ENCODE measurements at places on chromosomes 2 and 18. TPM values are rescaled to one million over a fixed set of nuclear protein-coding genes. Genes with fewer than 3 reads are reported as not detected.

GRCh38 chr2:230877759-230878598 lies 13.2 kb downstream of the ITM2C start:
- DNase-seq, result no peak
- H3K4me1 ChIP-seq, result peaks cover 15% of the 10 kb centered on the region
- H3K27ac ChIP-seq, result no peak overlapping the region
- no peaks in the 10 kb centered on the region for H3K36me3 ChIP-seq

DNA sequence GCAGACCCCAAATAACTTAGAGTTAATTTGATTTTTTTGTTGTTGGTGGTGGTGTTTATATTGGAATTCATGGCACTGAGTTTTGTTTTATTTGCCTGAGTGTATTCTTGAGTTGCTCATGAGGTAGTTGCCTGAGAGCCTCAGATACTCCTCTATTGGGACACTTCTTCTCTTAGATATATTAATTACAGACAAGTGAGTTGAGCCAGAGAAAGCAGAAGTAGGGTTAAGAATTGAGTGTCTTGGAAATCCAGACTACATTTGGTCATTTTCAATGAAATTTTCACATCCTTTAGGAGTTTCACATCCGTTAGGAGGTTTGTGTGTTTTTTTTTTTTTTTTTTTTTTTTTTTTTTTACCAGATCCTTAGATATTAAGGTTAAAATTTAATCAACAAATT lies 29.0 kb downstream of the FMNL2 start:
- no peak overlapping the region for H3K27ac ChIP-seq
- no peaks in the 10 kb centered on the region for H3K27me3 ChIP-seq
- no peaks in the 10 kb centered on the region for H3K4me1 ChIP-seq
- no peaks in the 10 kb centered on the region for H3K36me3 ChIP-seq
- DNase-seq, result no peak
- H3K4me3 ChIP-seq, result no peak overlapping the region

DNA sequence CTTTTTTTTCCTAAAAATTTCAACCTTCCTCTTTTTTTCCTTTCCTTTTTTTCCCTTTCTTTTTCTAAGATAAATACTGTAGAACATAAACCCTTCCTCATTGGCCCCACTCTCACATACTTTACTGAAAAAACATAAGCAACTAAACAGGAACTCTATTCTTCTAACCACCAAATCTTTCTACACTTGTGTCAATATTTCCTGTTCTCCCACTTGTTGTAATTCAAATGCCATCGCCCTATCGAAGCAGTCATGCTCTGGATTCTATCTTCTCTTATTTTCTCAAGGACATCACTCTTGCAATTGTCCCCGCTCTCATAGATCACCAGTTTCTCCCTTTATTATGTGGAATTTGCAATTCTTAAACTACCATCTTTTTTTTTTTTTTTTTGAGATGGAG lies 20.2 kb upstream of the SSB start:
- no peaks in the 10 kb centered on the region for H3K27me3 ChIP-seq
- no peak overlapping the region for H3K27ac ChIP-seq
- no peak overlapping the region for H3K4me3 ChIP-seq
- H3K4me1 ChIP-seq, result no peaks in the 10 kb centered on the region
- no peak for DNase-seq

- H3K36me3 ChIP-seq, result no peaks in the 10 kb centered on the region
These were observed 1130.7 kb upstream of the FAM98A start for GRCh38 chr2:34729845-34730244.

- H3K4me1 ChIP-seq, result peaks cover 68% of the 10 kb centered on the region
- no peak overlapping the region for H3K4me3 ChIP-seq
- no peaks in the 10 kb centered on the region for H3K27me3 ChIP-seq
- no peak overlapping the region for H3K27ac ChIP-seq
These were observed 3.2 kb downstream of the TSHZ1 start for GRCh38 chr18:75213611-75214331.

GRCh38 chr2:128651000-128651399 lies 332.3 kb upstream of the HS6ST1 start:
- no peaks in the 10 kb centered on the region for H3K36me3 ChIP-seq

- no peak overlapping the region for H3K4me3 ChIP-seq
- no peaks in the 10 kb centered on the region for H3K27me3 ChIP-seq
- no peak for DNase-seq
These were observed 1.4 kb downstream of the SMC6 start for GRCh38 chr2:17752246-17752645.

DNA sequence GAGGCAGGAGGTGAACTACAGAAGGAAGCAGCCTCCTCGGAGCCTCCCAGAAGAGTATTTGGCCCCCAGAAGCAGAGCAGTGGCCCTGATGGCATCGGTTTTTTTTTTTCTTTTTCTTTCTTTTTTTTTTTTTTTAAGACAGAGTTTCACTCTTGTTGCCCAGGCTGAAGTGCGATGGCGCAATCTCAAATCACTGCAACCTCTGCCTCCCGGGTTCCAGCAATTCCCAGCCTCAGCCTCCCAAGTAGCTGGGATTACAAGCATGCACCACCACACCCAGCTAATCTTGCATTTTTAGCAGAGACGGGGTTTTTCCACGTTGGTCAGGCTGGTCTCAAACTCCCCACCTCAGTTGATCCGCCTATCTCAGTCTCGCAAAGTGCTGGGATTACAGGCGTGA lies 34.8 kb upstream of the NCKAP5 start:
- no peak overlapping the region for H3K4me3 ChIP-seq
- H3K27me3 ChIP-seq, result no peaks in the 10 kb centered on the region
- no peaks in the 10 kb centered on the region for H3K36me3 ChIP-seq
- no peak overlapping the region for H3K27ac ChIP-seq
- H3K4me1 ChIP-seq, result no peaks in the 10 kb centered on the region
- DNase-seq, result no peak

GRCh38 chr2:36902385-36903120 lies 63.8 kb downstream of the STRN start:
- peaks cover 3% of the 10 kb centered on the region for H3K36me3 ChIP-seq
- no peaks in the 10 kb centered on the region for H3K4me1 ChIP-seq
- no peak overlapping the region for H3K4me3 ChIP-seq

GRCh38 chr2:131413148-131413747 lies 49.3 kb upstream of the RAB6D start:
- peak; percentile 40 for DNase-seq
- H3K4me3 ChIP-seq, result no peak overlapping the region
- H3K27me3 ChIP-seq, result peaks cover 4% of the 10 kb centered on the region
- H3K27ac ChIP-seq, result no peak overlapping the region
- no peaks in the 10 kb centered on the region for H3K4me1 ChIP-seq

GRCh38 chr2:61722800-61723199 lies 131.1 kb downstream of the FAM161A start:
- no peak overlapping the region for H3K27ac ChIP-seq
- H3K36me3 ChIP-seq, result no peaks in the 10 kb centered on the region
- no peak for DNase-seq
- no peak overlapping the region for H3K4me3 ChIP-seq

GRCh38 chr18:63564561-63564960 lies 22.4 kb downstream of the SERPINB12 start:
- no peak for DNase-seq
- no peaks in the 10 kb centered on the region for H3K27me3 ChIP-seq
- H3K36me3 ChIP-seq, result no peaks in the 10 kb centered on the region
- no peaks in the 10 kb centered on the region for H3K4me1 ChIP-seq

GRCh38 chr2:48508461-48509124 lies 21.4 kb upstream of the STON1 start:
- H3K4me3 ChIP-seq, result no peak overlapping the region
- DNase-seq, result no peak
- peaks cover 8% of the 10 kb centered on the region for H3K36me3 ChIP-seq
- H3K4me1 ChIP-seq, result peaks cover 30% of the 10 kb centered on the region
- H3K27me3 ChIP-seq, result no peaks in the 10 kb centered on the region

- no peak for DNase-seq
- no peaks in the 10 kb centered on the region for H3K36me3 ChIP-seq
- H3K27me3 ChIP-seq, result no peaks in the 10 kb centered on the region
- H3K27ac ChIP-seq, result no peak overlapping the region
- no peak overlapping the region for H3K4me3 ChIP-seq
These were observed 60.7 kb downstream of the ANKRD62 start for GRCh38 chr18:12154361-12154760.

- peaks cover 5% of the 10 kb centered on the region for H3K36me3 ChIP-seq
- H3K27me3 ChIP-seq, result no peaks in the 10 kb centered on the region
- H3K4me3 ChIP-seq, result peak overlapping the region; percentile 94
- DNase-seq, result no peak
- peaks cover 91% of the 10 kb centered on the region for H3K4me1 ChIP-seq
These were observed 941 bp downstream of the ZAP70 start for GRCh38 chr2:97714084-97714949.

DNA sequence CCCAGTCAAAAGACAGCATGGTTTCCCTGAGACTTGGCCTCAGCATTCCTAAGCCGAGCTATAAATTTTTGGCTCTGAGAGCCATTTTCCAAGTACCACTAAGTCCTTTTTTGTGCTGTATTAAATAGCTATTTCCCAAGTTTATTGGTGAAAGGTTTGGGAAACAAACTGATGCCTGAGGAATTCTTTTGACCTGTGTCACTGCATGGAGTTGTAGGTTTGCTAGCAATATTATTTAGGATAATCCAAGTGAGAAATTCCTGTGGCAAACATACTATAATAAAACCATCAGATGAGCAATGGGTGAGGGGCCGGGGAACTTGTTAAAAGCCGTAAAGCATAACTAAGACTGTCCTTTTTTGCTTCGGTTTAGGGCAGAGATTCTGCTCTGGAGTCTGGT lies 28.4 kb downstream of the ARHGAP28 start:
- H3K4me3 ChIP-seq, result no peak overlapping the region
- no peaks in the 10 kb centered on the region for H3K36me3 ChIP-seq
- no peak overlapping the region for H3K27ac ChIP-seq
- no peaks in the 10 kb centered on the region for H3K4me1 ChIP-seq

DNA sequence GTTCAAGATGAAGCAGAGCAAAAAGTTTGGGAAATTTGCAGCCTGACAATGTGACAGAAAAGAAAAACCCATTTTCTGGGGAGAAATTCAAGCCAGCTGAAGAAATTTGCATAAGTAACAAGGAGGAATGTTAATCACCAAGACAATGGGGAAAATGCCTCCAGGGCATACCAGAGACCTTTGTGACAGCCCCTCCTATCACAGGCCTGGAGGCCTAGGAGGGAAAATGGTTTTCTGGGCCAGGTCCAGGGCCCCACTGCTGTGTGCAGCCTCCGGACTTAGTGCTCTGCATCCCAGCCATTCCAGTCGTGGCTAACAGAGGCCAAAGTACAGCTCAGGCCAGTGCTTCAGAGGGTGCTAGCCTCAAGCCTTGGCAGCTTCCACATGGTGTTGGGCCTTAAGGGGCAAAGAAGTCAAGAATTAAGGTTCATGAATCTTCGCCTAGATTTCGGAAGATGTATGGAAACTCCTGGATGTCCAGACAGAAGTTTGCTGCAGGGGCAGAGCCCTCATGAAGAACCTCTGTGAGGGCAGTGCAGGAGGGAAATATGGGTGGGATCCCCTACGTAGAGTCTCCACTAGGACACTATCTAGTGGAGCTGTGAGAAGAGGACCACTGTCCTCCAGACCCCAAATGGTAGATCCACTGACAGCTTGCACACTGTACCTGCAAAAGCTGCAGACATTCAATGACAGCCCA lies 314.1 kb upstream of the TRIB2 start:
- H3K4me1 ChIP-seq, result no peaks in the 10 kb centered on the region
- no peaks in the 10 kb centered on the region for H3K36me3 ChIP-seq
- no peak for DNase-seq
- no peaks in the 10 kb centered on the region for H3K27me3 ChIP-seq
- no peak overlapping the region for H3K4me3 ChIP-seq

DNA sequence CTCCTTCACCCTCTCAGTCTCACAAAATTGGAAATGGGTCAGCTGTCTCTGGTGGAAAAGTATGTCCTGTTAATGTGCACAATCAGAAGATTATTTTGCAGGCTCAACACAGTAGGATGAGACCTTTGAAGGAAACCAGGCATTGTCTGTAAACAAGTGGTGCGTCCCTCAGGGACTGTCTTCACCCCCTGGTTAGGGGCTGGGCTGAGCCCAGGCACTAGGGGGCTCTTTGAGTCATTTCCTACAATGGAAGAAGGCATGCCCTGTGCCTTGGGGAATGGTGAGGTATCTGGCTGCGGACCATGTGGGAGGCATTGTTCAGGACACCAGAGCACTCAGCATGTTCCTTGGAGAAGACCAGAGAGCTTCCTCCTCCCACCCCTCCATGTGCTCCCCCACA lies 26.8 kb downstream of the PKDCC start:
- H3K27me3 ChIP-seq, result no peaks in the 10 kb centered on the region
- H3K27ac ChIP-seq, result no peak overlapping the region
- H3K36me3 ChIP-seq, result no peaks in the 10 kb centered on the region
- no peak overlapping the region for H3K4me3 ChIP-seq

- H3K27me3 ChIP-seq, result no peaks in the 10 kb centered on the region
- H3K27ac ChIP-seq, result no peak overlapping the region
- no peak overlapping the region for H3K4me3 ChIP-seq
These were observed 39.0 kb upstream of the SLC35F5 start for GRCh38 chr2:113795405-113795920.

GRCh38 chr2:129887688-129888266 lies 91.7 kb upstream of the RAB6C start:
- no peaks in the 10 kb centered on the region for H3K4me1 ChIP-seq
- H3K36me3 ChIP-seq, result no peaks in the 10 kb centered on the region
- H3K27ac ChIP-seq, result no peak overlapping the region
- no peak overlapping the region for H3K4me3 ChIP-seq
- no peak for DNase-seq

The CROCC2 gene
- total RNA-seq, result not detected

The POTEI gene
- not detected for total RNA-seq

The LYPD6B gene
- total RNA-seq, result not detected

The PLGLB2 gene
- 6.9 TPM for total RNA-seq

The CHRND gene
- total RNA-seq, result not detected

The NT5DC4 gene
- total RNA-seq, result not detected

The SERPINB10 gene
- total RNA-seq, result not detected

The VSNL1 gene
- total RNA-seq, result not detected

The LINC00305 gene
- total RNA-seq, result not detected

The KCNS3 gene
- total RNA-seq, result not detected
